Activated naive CD4-positive, alpha-beta T cell treated with anti-CD3 and anti-CD28 coated beads for 36 hours (primary cell): ENCODE measurements at places on chromosomes 1 and 21. TPM values are rescaled to one million over a fixed set of nuclear protein-coding genes. Genes with fewer than 3 reads are reported as not detected.

DNA sequence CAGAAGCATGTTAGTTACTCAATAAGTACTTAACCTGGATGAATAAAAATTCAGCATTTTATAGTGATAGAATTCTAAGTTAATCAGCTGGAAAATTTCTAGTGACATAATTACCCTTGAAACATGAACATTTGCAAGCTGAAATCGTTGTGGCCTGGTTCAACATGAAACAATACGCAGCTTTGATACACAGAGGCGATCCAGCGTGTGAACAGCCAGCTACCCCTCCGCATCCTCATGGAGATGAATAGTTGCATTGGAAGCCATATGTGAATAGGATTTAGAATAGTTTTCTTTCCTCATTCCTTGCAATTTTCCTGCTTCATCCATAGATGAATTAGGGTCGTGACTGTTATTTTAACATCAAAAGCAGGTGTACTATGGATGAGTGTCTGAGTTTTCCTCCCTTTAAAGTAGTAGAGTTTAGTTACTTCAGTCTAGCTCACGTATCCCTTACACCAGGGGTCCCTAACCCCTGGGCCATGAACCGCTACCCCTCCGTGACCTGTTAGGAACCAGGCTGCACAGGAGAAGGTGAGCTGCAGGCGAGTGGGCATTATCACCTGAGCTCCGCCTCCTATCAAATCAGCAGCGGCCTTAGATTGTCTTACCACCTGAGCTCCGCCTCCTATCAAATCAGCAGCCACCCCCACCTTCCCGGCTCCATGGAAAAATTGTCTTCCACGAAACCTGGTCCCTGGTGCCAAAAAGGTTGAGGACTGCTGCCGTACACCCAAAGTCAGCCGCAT, 6.2 kb upstream of the TARBP1 start:
- DNase-seq, result no peak

GRCh38 chr1:85465099-85465785, at the start of gene DDAH1:
Gene DDAH1 (minus strand): TSS chr1:85465159. CDS start chr1:85465045, 114 bp downstream.
- DNase-seq, result peak; percentile 7

The SYPL2 gene
- total RNA-seq, result not detected

DNA sequence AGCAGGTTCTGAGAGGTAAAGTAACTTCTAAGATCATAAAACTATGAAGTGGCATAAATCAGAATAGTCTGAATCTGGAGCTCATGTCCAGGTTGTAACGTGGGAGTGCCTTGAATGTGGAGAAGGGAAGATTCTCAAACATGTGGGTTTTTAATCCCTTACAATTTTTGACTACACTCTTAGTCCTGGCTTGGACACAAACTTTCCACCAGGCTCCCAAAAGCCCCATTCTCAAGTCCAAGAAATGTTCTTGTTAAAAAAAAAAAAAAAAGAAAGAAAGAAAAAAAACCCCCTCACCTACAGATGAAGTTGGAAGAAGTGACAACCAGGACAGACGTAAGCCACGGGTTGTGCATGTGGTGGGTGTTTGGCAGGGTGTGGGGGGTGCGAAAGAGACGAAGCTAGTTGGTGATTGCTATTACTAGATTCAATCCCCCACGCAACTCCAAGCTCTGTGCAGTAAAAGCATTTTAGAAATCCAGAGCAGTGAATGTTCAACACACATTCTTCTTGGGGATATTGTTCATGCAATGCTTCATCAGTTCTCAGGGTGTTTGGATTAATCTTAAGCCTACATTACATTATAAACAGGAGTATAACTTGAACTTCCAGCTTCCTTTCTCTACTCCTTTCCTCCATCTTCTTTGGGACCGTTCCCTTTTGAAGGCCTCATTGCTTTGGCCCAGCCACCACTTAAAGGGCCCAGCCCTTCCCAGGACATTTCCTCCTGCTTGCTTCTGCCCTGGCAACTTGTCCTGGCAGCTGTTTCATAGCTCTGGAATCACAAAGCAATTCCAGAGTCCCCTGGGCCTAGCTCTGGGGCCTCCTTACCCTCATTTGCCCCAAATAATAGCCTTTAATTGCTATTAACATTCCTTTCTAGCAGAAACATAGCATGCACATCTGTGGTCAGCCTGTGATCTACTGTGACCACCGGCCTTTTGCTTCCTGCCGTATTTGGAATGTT, 41.8 kb downstream of the PHC2 start:
- DNase-seq, result no peak

The ADORA1 gene
- total RNA-seq, result not detected

The C1QTNF12 gene
- 6.0 TPM for total RNA-seq

DNA sequence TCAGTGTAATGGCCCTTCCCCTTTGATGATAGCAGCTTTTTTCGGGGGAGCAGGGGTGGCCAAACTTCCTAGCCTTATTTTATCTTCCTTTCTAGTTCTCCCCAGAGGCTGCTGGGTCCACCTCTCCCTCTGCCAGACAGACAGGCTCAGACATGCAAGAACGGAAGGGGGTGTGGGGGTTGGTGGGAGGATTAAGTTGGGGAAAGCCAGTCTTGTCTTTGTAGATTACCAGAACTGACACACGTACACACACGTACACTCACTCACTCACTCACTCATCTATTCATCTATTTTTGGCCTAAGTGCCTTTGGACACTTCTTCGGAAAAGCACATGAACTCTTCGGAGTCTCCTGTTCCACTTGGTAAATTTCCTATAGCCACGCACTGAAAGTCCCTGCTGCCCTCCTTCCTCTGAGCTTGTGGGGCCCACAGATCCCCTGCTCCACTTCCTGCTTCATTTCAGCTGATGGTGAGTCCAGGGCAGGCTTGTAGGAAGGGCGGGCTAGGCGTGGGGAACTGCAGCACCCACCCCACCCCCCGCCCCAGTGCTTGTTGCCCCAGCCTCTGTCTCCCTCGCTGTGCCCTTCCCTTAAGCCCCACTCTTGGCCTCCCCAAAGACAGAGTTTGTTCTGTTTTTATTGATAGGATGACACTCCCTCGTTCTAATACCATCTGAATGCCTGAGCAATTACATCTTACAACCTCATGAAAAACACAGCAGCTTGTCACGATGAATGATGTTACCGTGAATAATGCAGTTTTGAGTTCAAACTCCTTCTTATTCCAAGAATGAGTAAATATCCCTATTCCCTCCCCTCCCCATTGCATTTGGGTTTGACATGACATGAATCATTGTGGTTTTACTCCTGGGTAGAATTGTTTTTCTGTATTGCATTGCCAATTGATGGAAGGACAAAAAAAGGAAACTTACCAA, 60.7 kb upstream of the ATP5PO start:
- DNase-seq, result peak; percentile 83

- no peak for DNase-seq
These were observed 21.5 kb downstream of the NDUFS5 start for GRCh38 chr1:39047374-39048229.

The C1orf185 gene
- total RNA-seq, result not detected
